ENCODE measurements at places on chromosomes 2 and 18.
A peak's percentile ranks its signal among the peaks of the same experiment; 100 is the strongest.

GRCh38 chr2:98473995-98474780, 29.5 kb downstream of the INPP4A start:
- no peak for DNase-seq

DNA sequence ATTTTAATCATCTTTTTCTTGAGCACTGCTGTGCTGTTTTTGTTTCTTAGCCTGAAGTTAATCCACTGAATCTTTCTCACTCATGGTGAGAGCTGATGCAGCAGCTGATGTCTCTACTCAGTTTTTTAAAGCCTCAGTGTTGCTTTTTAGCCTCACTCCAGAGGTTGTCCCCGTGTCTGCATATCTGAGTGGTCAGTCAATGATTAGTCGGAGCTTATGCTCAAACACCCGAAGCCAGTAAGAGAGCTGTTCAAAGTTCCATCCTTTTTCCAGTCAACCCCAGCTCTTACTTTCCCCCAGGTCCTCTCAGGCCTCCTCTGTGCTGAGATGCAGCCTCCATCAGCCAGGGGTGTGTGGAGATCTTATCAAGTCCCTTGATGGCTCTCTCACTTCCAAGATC, 81.1 kb downstream of the MBOAT2 start:
- DNase-seq: no peak

- no peak for DNase-seq
Measured at GRCh38 chr18:47831351-47831750, 99.1 kb downstream of the SMAD2 start.

DNA sequence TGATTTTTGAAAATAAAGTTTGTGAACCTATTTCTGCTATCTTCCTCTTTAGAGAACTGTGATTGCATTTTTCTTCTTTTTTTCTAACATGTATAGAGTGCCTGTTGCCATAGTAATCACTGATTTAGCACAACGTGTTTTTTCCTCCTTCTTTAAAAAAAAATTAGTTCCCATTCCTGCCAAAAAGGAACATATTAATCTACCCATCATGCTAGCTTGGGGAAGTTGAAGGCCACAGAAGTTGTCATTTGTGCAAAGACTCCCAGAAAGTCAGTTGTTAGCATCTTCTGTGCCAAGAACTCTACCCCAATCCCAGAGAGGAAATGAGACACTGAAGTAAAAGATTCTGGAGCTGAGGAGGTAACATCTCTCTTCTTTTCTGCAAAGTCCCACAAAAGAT, 57.3 kb downstream of the SLC8A1 start:
- DNase-seq: no peak

GRCh38 chr2:24351627-24351938, 8.8 kb downstream of the ITSN2 start:
- no peak for DNase-seq

DNA sequence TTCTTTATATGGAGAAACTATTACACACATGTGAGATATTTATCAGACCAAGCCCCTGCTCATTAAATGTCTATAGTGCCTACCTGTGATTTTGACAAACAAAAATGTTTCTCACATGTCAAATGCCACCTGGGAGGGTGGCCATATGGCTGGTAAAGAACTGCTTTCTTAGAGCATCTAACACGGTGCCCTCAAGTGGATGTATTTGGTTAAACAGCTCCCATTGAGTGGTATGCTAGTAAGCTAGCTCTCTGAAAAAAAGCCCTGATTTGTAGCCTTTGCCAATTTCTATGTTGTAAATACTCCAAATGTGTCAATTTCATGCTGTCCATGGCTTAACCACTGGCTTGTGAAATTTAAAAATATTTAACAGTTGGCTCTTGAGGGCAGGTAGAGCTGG, 94.6 kb downstream of the PMAIP1 start:
- no peak for DNase-seq

DNA sequence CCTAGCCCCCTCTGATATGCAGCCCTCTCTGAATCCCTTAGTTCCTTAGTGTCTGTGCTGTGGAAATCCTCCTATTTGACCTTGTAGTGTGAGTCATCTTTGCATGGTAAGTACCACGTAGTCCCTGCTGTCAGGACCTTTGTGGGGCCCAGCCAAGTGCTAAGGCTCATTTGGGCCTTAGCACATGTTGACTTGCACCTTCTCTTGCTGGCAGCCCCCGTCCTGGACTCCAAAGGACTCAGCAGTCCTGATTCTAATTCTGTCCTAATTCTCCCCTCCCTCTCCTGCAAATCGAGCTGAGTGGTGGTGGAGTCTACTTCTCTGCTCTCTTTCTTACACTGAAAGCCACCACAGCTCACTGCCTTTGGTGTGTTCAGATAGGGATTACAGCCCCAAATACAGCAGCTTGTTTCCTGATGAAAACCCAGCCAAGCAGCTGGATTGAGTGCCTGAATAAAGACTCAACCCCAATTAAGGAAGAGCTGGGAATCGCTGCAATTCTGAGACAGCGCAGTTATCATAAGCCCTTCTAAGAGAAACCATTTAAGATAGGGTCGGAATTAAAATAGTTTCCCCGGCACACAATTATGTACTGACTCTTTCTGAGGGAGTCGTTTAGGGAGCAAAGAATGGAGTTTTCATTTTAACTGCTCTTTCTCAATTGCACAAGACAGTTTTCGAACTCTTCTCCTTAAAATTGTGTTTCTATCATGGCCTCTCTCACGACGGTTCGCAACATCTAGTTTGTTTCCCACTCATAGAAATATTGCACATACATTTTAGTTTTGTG, 215.6 kb upstream of the TNP1 start:
- no peak for DNase-seq

- peak; percentile 22 for DNase-seq
Measured at GRCh38 chr2:175366815-175367214, 185.3 kb upstream of the ATP5MC3 start.

- no peak for DNase-seq
Measured at GRCh38 chr2:48569433-48569832, 39.5 kb downstream of the STON1 start.

DNA sequence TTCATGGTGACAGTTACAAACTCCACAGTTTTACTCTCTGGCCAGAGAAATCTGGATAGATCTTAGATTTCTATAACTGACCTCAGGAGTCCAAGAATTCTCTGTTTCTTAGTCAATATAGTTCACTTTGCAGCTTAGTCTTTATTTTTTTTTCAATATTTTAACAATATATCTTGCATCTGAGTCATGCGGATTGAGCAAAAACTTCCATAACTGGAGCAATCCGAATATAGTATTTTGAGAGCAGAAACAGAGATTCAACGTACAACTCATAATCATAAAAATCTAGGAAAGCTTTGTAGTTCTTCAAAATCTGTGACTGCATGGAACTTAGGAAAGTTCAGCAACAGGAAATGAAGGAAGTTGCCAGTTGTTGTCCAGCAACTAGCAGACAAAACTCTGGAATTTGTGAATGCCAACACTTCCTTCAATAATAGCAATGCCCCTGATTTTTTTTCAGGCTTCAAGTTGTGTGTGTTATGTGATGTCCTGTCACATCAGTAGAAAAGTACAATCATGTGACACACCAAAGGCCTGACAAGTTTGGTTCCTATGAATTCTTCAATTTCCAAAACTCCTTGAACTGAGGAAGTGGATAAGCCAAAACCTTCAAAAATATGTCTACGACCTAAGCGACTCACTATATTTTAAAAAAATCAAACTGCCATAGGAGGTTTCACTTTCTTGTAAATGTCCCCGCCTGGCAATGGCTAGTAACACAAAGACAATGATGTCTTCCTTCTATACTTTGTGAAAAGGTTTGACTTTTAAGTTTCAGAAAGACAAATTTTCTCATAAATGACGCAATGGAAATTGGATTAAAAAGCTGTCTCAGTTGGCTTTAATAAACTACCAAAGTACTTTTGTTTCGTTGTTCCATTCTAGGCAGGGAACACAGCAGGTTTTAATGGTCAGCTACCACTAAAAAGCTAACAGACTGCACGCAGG, 510.6 kb downstream of the ERBB4 start:
- DNase-seq: no peak
